ENCODE measurements at places on chromosomes 12 and 14. TPM values are rescaled to one million over a fixed set of nuclear protein-coding genes. Genes with fewer than 3 reads are reported as not detected.

The RNASE9 gene
- total RNA-seq = not detected

The RHEBL1 gene
- not detected for total RNA-seq

The TSPAN19 gene
- not detected for total RNA-seq

The SLC25A47 gene
- total RNA-seq = not detected

The SLC4A8 gene
- 0.25 TPM for total RNA-seq

The EID3 gene
- 1.2 TPM for total RNA-seq

The TMEM132C gene
- 16.3 TPM for total RNA-seq

The ASCL1 gene
- total RNA-seq = not detected

The ASB2 gene
- total RNA-seq = 141 TPM

The LUM gene
- 261 TPM for total RNA-seq

The LRTM2 gene
- not detected for total RNA-seq

The JPH4 gene
- 0.20 TPM for total RNA-seq

The CLMN gene
- total RNA-seq = 9.1 TPM
